ENCODE measurements at places on chromosomes 4 and X.

DNA sequence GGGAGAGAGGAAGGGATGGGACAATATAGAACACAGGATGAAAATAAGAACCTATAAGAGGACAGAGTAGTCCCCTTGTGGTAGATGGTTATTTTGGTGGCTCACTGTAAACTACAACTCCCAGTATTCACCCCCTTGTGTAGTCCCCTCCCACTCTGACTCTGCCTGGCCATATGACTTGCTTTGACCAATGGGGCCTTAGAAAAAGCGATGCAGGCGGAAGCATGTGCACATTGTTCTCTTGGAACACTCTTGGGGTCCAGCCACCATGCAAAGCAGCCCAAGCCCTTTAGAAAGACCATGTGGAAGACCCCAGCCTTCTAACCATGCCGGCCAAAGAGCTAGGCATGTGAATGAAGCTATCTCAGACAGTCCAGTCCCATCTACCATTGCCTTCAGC, 415.0 kb downstream of the BCOR start:
- no peak for DNase-seq

- no peak for DNase-seq
These were observed 223.7 kb upstream of the DIPK2B start for GRCh38 chrX:45424326-45424725.

DNA sequence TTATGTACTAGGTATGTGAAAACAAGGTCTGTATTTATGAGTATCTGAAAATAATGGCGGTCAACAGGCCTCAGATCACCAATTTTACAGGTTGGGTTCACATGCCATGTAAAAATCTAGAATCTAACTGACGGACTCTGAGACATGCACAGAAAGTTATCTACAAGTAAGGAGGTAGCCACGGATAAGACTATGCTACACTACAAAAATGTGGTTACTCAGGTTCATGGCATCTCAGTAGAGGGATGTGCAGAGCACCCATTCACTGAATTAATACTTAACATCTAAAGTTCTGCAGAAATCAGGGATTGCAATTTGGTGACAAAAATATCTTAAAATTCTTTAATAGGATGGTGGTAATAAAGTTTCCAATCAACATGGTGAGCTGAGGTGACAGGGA, 155.9 kb downstream of the APBB2 start:
- no peak for DNase-seq

DNA sequence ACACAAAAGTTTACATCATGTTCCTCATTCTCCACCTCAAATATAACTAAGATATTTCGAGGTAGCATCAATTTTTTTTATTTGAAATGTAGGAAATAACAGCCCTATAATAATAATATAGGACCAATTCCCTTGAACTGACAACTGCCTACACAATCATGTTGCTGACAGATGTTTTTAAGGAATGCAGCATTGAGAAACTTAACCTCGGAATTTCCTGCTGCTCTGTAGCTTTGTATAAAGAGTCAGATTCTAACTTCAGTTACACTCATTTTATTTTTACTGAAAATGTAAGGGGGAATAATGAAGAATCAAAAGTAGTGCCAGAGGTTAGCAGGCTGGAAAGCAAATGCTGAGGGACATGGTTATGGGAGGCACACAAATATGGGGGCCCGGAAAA, 235.8 kb downstream of the RBMX2 start:
- DNase-seq: no peak

GRCh38 chrX:111123606-111124179, 27.7 kb downstream of the PAK3 start:
- DNase-seq: no peak

DNA sequence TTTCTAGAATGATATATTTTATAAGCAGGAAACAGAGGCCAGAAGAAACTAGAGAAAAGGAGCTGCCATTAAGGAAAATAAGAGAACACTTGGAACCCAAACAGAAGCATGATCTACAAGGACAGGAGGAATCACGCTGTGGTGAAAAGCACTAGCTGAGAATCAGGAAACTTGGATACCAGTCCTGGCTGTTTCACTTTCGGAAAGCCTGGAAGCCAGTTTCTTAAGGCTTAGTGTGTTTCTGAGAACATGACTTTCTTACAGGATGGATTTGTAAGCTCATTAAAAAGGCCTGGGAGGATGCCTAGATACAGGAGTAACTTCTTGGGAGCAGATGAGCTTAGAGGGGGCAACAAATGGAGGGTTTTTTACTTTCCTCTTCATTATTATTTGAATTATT, 36.9 kb downstream of the TLL1 start:
- DNase-seq: no peak

DNA sequence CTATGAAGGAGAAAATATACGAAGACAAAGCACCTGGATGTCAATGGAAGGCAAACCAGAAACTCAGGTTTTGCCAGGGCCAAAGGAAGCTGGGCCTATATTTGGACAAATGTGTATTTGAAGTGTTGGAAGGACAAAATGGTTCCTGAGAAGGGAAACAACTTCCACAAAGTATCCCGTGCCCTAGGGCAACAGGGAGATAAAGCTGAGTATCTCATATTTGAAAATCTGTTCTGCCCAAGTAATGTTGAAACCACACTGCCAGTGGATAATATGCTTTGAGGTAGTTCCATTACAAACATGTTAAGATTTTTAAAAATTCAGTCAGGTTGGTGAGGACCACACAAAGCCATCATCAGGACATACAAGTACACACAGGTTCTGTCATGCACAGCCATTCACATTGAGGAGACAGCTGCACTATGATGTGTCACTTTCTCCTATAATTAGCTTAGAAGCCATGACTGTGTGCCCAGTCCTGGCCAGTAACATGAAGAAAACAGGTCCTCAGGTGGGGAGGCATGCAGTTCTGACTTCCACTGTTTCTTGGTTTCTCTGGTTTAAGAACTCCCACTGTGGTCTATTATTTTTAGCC, 116.4 kb downstream of the PWWP3B start:
- no peak for DNase-seq

DNA sequence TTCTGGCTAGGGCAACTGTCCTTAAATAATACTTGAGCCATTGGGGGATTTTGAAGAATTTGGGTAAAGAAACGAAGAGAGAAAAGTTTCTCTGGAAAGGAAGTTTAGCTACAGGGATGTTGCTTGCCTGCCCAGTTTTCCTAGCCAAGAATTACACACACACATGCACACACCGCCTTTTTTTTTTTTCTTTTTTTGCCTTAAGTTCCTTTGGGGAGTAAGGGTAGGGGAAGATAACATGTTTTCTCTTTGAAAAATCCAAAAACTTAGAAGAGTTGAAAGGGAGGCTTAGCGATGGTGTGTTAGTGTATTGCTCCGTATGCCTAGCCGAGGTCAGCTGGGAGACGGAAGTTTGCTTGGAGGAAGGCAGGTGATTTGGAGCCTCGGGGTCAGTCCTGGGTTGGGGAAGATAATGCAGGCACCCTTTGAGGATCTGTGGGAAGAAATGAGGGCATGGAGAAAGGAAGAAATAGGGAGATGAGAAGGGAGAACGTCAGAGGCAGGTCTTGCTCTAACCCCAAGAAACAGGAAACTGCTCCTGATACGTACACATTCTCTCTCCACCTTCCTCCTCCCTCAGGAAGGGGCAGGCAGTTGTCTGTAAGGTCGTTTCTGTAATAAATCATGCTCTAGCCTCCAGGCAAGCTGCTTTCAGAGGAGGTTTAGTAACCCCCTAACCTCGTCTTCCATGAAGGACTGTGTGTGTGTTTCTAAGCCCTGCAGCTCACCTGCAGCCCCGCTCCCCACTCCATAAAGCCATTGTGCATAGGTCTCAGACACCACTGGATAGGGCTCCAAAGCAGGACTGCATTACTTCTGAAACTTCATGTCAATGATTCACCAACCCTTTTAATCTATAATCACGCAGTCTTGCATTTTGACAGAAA, 10.5 kb downstream of the KLF3 start:
- no peak for DNase-seq

DNA sequence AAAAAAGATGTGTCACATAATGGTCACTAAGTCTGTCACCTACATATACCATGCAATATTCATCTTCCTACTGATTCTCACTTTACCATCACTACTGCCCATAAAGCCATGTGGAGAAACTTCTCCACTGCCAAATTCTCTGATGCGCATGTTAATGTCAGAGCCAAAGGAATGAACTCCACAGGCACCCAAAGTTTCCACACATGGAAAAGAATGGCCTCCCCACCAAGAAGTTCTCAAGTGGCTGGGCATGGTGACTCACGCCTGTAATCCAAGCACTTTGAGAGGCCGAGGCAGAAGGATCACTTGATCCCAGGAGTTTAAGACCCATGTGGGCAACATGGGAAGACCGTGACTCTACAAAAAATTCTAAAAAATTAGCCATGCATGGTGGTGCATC, 43.8 kb upstream of the UGDH start:
- no peak for DNase-seq

DNA sequence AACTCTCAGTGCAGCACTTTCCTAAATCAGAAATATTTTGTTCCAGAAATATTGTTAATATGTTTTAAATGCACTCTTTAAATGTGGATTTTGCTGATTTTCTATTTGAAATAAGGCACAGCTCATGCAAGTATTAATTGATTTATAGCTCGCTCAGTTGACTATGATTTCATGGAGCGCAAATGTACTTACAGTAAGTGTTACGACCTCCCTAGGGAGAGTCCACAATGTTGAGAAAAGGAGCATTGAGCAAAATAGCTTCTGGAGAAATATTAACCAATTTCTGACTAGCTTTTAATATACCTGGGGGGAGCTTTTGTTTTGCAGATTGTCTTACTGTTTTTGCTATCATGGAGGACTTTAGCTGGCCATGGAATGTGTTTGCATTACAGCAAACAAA, 1687.5 kb downstream of the STIM2 start:
- DNase-seq: no peak

DNA sequence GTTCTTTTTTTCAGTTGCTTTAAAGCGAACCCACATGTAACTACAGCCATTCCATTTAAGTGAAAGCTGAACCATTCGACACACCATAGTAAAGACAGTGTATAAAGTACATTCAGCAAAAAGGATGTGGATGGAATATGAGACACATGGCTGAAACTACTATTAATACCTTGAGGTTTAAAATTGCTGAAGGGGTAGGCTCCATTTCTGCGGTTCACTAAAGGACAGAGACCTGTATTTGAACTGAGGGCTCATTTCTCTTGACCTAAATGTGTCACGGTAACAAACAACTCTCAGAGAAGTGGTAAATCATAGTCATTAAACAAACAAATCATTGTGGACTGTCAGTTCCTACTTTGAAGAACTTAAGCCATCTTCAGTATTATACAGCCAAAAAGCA, 1085.6 kb upstream of the TENM3 start:
- no peak for DNase-seq

DNA sequence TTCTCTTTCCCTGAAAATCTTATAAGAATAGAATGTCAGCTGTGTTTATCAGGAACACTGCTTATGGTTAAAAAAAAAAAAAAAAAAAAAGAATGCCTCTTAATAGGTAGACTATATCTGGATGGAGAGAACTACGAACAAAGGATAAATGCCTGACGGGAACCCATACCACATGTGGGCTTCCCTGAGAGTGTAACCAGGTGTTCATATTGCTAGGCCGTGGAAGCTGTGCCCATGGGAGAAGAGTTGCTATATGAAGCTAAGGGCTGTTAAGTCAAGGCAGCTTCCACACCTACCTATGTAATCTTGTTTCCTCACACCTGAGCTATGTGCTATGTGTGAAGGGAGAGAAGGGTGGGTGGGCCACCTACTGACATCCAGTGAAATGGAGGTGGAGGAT, 27.3 kb downstream of the TMEM184C start:
- no peak for DNase-seq

DNA sequence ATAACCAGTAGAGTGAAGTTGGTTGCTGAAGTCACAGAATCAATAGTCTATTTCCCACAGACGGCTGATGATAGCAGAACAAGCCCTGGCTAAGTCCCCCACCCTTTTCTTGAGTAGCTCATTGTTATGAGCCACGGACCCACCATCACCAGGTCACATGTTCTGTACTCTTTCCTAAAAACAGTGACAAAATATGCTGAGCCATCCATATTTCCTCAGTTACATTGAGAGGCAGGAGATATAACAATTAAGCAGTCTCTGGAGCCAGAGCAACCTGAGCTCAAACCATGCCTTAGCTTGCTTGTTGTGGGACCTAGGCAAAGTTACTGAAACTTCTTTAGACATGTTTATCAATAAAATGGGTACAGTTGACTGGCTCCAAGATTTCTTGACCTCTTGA, 2.9 kb upstream of the CSTF2 start:
- DNase-seq: no peak

GRCh38 chr4:108036213-108036612, 46.5 kb downstream of the HADH start:
- peak; percentile 21 for DNase-seq

- no peak for DNase-seq
These were observed 344.6 kb upstream of the CTSO start for GRCh38 chr4:156298230-156298629.

- DNase-seq: no peak
These were observed 15.6 kb upstream of the LAP3 start for GRCh38 chr4:17561195-17561909.

DNA sequence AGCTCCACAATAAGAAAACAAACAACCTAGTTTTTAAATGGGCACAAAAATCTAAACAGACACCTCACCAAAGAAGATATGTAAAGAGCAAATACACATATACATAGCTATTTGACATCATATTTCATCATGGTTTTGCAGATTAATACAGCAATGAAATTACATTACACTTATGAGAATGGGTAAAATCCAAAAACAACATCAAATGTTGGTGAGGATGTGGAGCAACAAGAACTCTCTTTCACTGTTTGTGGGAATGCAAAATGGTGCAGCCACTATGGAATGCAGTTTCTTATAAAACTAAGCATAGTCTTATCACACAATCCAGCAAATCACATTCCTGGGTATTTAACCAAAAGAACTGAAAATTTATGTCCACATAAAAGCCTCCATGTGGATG, 25.0 kb downstream of the TLR6 start:
- no peak for DNase-seq

DNA sequence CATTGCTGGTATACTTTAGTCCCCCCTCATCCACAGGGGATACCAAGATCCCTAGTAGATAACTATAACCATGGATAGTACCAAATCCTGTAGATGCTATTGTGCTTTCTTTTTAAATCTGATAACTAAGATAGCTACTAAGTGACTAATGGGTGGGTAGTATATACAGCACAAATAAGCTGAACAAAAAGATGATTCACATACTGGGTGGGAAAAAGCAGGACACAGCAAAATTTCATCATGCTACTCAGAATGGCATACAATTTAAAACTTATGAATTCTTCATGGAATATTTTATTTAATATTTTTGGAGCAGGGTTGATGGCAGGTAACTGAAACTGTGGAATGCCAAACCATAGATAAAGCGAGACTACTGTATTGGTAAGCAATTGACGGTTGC, 161.6 kb downstream of the IL15 start:
- DNase-seq: no peak

- no peak for DNase-seq
These were observed 10.3 kb downstream of the GPR174 start for GRCh38 chrX:79154596-79155359.

DNA sequence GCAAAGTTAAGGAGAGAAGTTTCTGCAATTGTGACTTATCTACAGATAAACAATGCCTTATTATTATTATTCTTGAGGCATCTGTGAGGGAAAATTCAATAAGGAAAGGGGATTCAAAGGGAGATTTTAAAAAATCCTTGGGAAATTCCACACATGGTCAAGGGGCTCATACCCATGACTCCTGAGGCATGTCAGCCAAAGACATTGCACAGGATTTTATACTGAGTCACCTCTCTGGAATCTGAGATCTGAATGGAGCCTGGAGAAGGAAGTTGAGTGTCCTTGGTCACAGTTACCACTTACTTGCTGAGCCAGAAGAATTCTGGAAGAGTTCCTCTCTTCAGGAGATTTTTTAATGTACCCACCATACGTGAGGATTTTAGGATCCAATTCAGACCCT, 14.4 kb upstream of the CXCL8 start:
- DNase-seq: no peak

GRCh38 chr4:110049951-110050925, 137.6 kb downstream of the EGF start:
- peak; percentile 18 for DNase-seq

Measured in stimulated activated CD8-positive, alpha-beta memory T cell treated with anti-CD3 and anti-CD28 coated beads, Interleukin-15, amount 100 ng/mL, for 1 hour (primary cell).